ENCODE measurements at places on chromosomes 6 and 20. TPM values are rescaled to one million over a fixed set of nuclear protein-coding genes. Genes with fewer than 3 reads are reported as not detected.

GRCh38 chr6:43668151-43669028 is 19.2 kb downstream of the MRPS18A start:
- DNase-seq = no peak

DNA sequence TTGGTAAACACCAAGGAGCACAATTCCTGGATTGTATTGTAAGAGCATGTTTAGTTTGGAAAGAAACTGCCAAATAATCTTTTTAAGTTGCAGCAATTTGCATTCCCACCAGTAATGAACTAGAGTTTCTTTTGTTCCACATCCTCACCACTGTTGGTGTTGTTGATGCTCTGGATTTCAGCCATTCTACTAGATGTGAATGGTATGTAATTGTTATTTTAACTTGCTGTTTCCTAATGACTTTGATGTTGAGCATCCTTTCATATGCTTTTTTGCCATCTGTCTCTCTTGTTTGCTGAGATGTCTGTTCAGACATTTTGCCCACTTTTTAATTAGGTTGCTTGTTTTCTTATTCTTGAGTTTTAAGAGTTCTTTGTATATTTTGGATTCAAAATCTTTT is 1654.1 kb downstream of the GRIK2 start:
- DNase-seq = no peak

The CLDN20 gene
- not detected for total RNA-seq

The GATA5 gene
- total RNA-seq = 0.13 TPM

The ECT2L gene
- 0.65 TPM for total RNA-seq

The COL12A1 gene
- 194 TPM for total RNA-seq

DNA sequence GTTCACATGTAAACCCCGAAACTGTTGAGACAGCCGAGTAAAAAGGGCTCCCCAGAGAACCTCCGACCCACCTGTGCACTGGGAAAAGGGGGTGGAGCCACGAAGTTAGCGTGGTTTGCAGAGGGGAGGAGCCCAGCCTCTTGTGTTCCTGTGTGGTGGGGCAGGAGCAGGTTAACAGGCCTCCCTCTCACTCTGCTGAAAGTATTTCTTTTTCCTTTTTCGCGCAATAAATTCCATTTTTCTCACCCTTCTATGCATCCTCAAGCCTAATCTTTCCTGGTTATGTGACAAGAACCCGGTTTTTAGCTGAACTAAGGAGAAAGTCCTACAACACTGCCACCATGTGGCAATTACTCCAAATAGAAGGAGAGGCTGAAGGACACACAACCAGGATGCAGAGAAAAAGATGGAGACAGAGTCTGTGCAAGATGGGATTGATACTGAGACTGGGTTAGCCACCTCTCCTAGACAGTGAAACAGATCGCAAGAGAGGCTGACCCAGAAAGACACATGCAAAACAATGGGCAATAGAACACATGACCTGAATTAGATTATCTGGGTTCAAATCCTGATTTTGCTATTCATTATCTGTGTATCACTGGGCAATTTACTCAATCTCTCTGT is 168.7 kb upstream of the PRSS16 start:
- DNase-seq = peak; percentile 18

GRCh38 chr6:80161434-80161833 is 55.0 kb downstream of the BCKDHB start:
- no peak for DNase-seq

The PBOV1 gene
- total RNA-seq = not detected

DNA sequence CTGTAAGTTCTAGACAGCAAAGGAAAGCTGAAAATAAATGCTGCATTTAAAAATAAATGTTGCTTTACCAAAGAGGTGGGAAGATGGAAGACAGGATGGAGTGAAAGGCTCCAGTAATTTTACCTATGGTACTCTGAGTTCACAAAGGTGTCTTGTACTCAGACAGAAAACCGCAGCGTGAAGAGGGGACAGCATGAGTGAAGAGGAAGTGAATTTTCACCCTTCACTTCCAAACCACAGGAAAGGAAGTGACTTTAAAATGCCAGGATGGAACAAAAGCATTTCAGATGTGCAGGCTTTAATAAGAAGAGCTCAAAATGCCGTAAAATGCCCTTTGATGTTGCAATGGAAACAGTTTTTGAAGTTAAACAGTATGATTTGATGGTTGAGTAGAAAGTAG is 91.2 kb upstream of the TINAG start:
- DNase-seq = no peak

The PCMTD2 gene
- total RNA-seq = 32.0 TPM

The LCA5 gene
- total RNA-seq = 10.8 TPM

- DNase-seq = no peak
Observed at GRCh38 chr6:169529931-169530751, 171.7 kb downstream of the WDR27 start.

GRCh38 chr6:38259736-38260135 is 380.0 kb downstream of the BTBD9 start:
- DNase-seq = no peak

The PAX1 gene
- not detected for total RNA-seq

The PGC gene
- total RNA-seq = not detected

The CPXM1 gene
- 48.7 TPM for total RNA-seq

GRCh38 chr6:13528777-13529343 is 41.5 kb upstream of the GFOD1 start:
- DNase-seq = no peak

The SUMO4 gene
- total RNA-seq = 5.0 TPM

DNA sequence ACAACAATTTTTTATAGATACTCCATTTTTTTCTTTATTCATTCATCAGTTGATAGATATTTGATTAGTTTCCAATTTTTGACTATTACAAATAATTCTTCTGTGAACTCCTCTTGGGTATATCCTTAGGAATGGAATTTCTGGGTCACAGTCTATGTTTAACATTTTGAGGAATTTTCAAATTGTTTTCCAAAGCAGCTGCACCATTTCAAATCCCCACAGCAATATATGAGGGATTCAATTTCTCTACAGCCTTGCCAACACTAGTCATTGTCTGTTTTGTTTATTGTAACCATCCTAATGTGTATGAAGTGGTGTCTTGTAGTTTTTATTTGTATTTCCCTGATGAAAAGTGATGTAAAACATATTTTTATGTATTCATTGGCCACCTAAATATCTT is 320.3 kb upstream of the DEFB112 start:
- no peak for DNase-seq

- no peak for DNase-seq
Observed at GRCh38 chr6:90350689-90351554, 54.3 kb upstream of the BACH2 start.

DNA sequence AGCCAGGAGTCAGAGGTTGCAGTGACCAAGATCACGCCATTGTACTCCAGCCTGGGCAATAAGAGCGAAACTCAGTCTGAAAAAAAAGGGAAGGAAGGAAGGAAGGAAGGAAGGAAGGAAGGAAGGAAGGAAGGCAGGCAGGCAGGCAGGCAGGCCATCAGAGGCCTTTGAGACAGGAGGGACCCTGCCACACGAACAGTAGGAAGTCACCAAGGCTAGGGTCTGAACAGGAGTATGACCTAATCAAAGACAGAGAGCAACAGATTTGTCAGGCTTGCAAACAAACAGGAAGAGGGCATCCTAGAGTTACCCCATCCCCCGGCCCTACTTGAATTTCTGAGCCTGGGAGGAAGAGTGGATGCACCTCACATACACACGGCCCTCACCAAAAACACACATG is 67.1 kb downstream of the FGD2 start:
- DNase-seq = no peak

GRCh38 chr6:11585426-11586016 is 48.0 kb downstream of the TMEM170B start:
- DNase-seq = no peak

The OR5V1 gene
- not detected for total RNA-seq

- DNase-seq = no peak
Observed at GRCh38 chr20:25459916-25460535, 52.6 kb downstream of the GINS1 start.

- DNase-seq = no peak
Observed at GRCh38 chr6:167984144-167984719, 13.2 kb upstream of the KIF25 start.

DNA sequence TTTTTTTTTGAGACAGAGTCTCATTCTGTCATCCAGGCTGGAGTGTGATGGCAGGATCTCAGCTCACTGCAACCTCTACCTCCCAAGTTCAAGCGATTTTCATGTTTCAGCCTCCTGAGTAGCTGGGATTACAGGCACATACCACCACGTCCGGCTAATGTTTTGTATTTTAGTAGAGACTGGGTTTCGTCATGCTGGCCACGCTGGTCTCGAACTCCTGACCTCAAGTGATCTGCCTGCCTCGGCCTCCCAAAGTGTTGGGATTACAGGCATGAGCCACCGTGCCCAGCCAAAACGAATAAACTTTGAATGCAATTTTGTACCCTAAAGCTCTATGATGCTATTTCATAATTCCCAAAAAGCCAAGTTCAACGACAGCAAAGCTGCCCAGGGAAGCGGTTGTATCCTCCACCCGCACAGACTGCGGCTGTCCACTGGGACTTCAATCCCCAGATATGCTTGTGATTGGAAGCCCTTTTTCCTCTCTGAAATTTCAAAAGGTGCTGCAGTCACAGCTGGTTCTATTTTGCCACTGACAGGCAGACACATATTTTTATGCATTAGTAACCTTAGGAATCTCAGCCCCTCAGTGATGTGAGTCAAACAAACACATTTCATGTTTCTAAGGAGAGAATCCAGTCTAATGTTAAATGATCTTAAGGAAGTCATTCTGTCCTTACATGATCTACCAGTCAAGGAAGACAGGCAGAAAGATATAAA is 8.7 kb upstream of the RAMACL start:
- DNase-seq = no peak

The OR2J3 gene
- total RNA-seq = 0.05 TPM

GRCh38 chr6:136235233-136235564 is 14.9 kb downstream of the MTFR2 start:
- no peak for DNase-seq

DNA sequence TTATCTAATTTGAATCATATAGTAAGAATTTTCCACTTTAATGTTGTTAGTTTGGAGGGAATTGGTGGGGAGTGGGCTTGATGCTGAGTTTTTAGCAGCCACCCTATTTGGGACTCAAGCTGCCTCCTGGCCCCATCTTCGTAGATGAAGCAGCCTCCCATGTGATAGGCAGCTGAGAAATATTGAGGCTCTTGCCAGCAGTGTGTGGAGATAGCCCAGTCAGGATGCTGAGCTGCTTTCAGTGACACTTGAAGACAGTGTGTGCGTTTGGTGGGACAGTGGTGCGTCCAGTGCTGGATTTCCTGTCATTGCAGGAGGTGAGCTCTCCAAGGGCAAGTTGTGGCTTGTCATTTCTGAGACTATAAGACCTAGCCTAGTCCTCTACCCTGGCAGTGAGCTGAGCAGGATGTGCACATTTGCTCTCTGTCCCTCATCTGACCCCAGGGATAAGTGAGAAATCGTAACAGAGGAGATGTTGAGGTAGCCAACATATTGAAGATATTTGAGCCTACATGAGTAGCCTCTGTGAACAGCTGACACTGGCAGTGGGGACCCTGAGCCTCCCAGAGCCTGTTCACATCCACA is 47.9 kb upstream of the RNF8 start:
- DNase-seq = no peak

- DNase-seq = no peak
Observed at GRCh38 chr6:169935348-169935718, 183.9 kb downstream of the ERMARD start.
